ENCODE measurements at places on chromosomes 2 and 18. TPM values are rescaled to one million over a fixed set of nuclear protein-coding genes. Genes with fewer than 3 reads are reported as not detected.

DNA sequence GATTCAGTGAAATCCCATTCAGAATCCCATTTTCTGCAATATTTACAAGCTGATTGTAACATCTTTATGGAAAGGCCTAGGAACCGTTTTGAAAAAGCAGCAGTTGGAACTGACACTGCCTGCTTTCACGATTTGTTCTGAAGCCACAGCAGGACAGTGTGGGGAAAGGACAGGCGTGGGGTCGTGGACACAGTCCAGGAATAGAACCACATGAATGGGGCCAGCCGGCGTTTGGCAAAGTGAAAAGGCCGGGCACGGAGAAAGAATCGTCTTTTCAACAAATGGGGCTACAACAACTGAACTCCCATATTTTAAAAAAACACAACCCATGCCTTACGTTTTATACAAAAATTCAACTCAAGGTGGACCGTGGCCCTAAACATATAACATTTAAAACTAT is 69.8 kb downstream of the SLC66A2 start:
- DNase-seq: no peak

DNA sequence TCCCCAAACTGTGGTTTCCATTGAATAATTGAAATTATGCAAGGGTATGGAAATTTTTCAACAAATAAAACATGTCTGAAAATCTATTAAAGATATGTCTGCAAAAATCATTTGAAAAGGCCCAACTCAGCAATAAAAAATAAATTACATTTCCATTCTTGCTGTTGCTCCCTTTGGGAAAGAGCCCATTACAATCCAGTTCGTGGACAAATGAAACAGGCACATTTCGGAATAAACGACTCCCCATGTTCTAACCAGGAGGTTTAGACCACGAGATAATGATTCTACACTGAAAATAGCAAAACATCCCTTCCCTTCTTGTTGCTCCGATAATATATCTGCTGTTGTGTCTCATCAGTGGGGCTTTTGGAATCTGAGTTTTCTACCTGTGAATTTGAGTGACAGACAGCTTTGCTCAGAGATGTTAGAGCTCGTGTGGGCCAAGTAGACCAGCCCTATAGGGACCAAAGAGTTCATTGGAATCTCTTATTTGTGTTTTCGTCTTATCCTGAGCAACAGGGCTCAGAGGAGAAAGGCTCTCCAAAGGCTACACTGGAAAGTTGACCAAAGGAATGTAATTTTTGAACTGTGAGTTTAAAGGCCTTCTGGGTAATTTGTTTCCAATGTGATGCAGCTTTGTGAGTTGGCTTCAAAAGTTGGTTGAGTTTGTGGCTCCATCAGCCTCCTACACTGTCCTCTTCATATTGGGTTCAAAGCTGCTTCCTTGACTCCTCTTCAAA is 119.5 kb downstream of the ACTR3 start:
- peak; percentile 52 for DNase-seq

- DNase-seq: no peak
These were observed 7.3 kb downstream of the IL1F10 start for GRCh38 chr2:113075030-113075429.

DNA sequence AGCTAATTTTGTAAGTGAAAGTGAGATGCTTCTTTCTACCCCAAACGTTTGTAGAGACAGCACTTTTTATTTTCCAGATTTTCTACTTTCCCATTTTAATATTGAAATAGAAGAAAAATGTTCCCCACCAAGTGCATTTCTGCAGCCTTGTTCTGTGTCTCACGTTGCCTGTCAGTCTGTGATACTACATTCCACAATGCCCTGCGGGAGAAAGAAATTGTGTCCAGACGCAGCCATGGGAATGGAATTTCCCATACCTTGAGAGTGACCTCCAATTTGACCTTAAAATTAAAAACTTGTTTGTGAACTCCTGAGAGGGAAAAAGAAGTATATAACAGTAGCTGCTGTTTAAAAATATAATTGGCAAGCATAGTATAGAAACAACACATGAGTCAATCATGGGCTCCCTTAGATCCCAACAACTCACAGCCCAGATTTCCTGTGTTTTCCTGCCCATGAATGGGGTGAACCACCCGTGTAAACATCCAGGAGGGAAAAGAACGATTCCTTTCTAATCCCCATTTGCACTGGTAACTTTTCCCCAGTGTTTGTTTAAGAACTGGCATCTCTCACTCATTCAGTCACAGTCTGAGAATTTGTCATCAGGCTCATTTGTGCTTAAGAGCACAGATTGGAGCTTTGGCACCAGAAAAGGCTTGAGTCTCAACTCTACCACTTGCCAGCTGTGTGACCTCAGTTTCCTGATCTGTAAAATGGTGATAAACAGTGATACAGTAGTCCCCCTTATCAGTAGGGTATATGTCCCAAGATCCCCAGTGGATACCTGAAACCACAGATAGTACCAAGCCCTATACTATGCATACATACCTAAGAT is 166.1 kb upstream of the ZNF521 start:
- DNase-seq: no peak

DNA sequence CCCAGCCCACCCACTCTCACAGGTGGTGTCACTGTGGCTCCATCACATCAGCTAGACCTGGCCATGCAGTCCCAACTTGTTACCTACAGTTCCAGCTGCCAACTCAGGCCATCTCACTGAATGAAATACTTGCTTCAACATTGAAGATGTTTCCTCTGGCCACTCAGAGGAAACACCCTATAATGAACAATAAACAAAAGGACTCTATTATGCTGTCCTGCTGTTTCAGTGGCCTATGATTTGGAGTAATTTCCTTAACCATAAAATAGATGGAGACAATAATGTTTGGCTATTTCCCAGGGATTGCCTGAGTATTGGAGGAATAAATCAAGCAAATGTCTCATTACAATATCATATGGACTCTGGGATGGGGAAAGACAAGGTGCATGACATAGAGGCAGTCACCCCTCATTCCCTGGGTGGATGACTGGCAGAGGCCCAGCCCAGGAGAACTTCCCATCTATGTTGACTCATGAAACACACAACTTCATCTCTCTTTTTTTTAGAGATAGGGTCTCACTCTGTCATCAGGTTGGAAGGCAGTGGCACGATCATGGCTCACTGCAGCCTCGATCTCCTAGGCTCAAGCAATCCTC is 134.4 kb downstream of the TGIF1 start:
- DNase-seq: no peak

AQP12A gene
- not detected for polyA plus RNA-seq

REG1A gene
- not detected for polyA plus RNA-seq

Data from muscle of arm (tissue), 14 donors.